Activated CD4-positive, alpha-beta T cell treated with anti-CD3 and anti-CD28 coated beads, Interleukin-2, amount 50 U/mL, for 24 hours (primary cell): ENCODE measurements at places on chromosomes 13 and 19.

DNA sequence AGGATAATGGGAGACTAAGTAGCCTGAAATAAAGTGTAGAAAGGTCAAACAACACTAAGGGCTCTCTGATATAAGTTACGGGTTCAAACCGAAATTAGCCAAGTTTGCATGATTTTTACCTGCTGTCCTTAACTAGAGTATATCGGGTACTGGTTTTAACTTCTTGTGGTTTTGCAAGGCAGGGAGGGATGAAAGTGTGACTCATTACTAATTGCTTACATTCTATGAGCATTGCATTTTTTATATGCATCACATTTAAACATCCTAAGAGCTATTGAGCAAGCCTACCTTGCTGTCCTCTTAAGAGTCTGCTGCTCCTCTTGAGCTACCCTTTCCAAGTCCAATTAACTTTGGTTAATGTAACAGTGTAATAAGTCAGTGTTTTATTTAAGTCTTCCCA is 415.4 kb downstream of the SLITRK5 start:
- DNase-seq, result no peak

GRCh38 chr13:74687442-74688182 is 553.4 kb upstream of the KLF12 start:
- DNase-seq, result no peak

DNA sequence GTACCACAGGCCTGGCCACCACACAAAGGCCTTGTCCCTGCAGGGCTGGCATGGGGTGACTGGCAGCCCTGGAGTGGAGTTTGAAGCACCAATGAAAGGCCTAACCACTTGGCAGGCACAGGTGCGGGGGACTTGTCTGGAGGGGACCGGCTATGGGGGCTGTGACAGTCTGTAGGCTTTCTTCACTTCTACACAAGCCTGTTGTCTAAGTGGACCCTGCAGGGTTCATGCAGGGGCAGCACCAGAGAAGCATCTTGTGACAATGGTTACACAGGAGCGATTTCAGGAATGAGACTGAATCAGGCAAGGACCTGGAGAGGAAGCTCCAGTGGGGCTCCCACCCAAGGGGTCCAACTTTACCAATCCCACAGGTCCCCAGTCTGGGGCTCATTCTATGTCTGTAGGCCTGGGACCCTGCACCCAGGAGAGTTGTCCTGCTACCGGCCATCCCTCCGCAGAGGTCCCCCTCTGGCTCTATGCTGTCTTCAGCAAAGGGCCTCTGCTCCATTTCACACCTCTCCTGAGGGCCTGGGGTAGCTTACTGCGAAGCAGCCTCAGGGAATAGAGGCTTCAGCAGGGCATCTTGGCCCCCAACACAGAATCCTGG is 2.3 kb upstream of the ZNF837 start:
- DNase-seq, result no peak

DNA sequence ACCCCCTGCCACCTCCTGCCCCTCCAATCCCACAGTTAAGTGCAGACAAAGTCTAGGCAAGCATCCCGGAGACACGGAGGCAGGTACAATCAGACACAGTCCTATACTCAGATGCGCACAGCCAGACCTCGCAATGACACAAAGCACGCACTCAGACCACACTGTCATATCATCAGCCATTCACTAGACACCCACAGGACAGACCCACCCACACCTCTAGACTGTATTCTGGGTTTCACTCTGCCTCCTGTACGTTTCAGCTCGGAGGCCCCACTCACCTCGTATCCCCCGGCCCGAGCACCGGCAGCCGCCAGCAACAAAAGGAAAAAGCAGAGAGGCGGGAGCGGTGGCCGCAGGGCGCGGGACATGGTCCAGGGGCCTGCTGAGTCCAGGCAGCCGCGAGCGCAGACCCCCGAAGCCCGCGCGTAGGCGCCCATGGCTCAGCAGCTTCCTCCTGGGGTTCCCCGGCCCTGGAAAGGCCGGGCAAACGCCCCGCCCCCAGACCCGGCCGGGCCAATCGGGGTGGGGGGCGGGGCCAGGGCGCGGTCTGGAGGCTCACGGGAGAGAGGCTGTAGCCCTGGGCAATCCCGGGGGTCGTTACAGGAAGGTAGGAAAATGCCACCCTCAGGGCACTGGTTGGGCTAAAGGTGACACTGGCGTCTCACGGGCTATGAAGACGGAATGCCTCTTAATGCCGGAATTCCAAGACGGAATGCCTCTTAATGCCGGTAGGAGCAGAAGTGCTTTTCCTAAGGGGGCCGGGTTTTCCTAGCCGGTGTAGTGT is at the start of the genes MAN2B1 and WDR83:
TSS of gene MAN2B1 (minus strand) at position 478 of the 784 bp plus-strand sequence. CDS start at position 437, 41 bp downstream.
TSS of gene WDR83 (plus strand) at position 543 of the 784 bp plus-strand sequence. CDS start 2,984 bp downstream, outside the sequence.
- peak; percentile 61 for DNase-seq

DNA sequence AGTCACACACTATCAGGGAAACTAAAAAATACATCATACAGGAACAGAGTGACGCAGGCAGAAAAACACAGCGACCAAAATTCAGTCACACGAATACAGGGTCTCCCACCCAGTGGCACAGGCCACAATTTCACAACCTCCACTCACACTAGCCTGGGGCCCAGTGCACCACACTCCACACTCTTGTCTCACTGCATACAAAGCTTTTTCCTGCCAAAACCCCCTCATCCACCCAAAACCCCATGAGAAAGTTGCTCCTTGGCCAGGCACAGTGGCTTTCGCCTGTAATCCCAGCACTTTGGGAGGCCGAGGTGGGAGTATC is 1.2 kb downstream of the S1PR5 start:
- no peak for DNase-seq

- no peak for DNase-seq
These were observed 8.0 kb downstream of the RPL36 start for GRCh38 chr19:5697890-5698634.

DNA sequence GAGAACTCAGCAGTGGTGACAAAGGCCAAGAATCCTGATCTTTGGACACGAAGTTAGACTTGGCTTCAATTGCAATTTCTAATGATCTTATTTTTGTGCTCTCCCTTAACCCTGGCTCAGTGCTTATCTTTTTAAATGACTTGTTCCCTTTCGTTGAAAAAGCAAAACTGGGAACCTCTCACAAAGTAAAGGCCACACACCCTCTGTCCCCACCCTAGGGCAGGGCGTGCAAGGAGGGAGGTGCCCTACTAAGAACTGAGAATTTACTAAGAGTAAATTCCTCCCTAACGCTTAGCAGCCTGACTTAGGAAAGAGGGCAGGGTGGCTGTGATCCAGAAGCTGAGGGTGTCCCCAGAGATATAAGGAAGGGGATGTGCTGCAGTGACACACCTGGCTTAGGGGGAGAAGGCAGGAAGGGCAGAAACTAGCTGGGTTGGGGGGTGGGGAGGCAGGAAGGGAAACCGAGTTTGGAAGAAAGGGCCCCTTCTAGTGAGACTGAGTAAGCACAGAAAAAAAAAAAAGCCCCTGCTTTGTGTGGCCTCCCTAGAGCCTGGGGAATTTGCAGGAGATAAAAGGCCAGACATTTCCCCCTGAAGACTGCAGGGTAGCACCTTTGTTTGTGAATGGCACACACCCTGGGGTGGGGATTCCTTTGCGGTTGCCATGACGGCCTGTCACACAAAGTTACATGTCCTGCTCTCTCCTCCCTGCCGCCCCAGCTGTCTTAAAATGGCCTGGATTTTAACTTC is 435.1 kb downstream of the EFNB2 start:
- no peak for DNase-seq

GRCh38 chr13:114067381-114067885 is 65.0 kb downstream of the RASA3 start:
- peak; percentile 21 for DNase-seq

DNA sequence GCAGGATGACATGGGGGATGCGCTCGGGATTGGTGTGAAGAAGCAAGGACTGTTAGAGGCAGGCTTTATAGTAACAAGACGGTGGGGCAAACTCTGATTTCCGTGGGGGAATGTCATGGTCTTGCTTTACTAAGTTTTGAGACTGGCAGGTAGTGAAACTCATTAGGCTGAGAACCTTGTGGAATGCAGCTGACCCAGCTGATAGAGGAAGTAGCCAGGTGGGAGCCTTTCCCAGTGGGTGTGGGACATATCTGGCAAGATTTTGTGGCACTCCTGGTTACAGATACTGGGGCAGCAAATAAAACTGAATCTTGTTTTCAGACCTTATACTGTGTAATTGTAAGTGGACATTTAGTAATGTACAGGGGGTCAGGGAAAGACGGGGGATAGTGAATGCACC is 7.0 kb downstream of the KLK2 start:
- DNase-seq, result no peak

GRCh38 chr13:39410096-39410901 is 192.7 kb downstream of the LHFPL6 start:
- DNase-seq, result no peak

DNA sequence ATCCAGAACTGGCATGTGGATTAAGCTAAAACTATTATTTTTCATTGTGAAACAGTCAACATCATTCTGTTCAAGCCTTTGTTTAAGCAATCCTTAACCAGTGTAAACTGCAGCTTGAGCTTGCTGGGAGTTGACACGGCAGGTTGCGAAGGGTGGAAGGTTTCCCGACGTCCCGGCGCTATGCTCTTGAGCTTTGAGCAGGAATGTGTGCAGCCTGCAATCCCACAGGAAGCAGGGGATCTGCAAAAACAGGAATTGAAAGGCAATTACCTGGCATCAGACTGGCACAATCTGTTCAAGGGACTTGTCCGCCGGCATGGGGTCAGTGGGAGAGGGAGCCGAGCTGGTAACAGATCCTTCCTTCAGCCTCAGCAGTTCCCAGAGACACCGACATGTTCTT is 586.7 kb upstream of the SGCG start:
- DNase-seq, result no peak

GRCh38 chr19:14979476-14980255 is at the start of gene SLC1A6:
Gene SLC1A6 (minus strand): TSS chr19:14979864. CDS start chr19:14972910, 6,954 bp downstream.
- no peak for DNase-seq

- DNase-seq, result no peak
These were observed 11.3 kb downstream of the DDX39A start for GRCh38 chr19:14407605-14408484.

DNA sequence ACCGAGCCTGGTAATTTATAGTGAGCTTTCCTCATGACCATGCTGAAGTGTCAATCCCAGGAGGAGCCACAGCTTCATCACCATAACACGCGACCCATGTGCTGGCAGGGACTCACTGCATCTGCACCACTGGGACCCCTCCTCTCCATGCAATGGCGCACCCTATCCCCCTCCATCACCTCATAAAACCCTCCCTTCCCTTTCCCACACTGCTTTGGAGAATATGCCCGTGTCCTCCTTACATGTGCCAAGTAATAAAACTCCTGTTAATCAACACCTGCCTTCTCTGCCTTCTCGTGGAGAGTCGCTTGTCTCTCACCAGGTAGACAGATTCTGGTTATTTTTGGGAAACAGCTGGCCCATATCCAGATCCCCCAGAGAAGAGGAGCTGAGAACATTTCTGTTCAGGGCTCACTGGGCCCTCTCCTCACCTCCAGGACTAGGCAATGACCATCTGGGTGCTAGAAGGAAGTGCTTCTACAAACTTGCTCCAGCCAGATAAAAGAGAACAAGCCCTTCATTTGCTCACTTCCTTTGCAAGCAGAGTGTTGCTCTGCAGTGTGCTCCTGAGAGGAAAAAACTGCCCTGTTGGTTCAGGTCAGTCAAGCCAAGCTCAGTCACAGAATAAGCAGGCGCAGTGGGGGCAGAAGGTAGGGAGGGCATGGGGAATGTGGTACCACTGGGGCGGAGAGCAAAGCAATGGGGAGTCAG is 894.3 kb downstream of the UQCRFS1 start:
- DNase-seq, result no peak

GRCh38 chr13:112592647-112593046 is 4.7 kb upstream of the TUBGCP3 start:
- no peak for DNase-seq

GRCh38 chr19:35293363-35293739 is 1.4 kb downstream of the MAG start:
- DNase-seq, result no peak

DNA sequence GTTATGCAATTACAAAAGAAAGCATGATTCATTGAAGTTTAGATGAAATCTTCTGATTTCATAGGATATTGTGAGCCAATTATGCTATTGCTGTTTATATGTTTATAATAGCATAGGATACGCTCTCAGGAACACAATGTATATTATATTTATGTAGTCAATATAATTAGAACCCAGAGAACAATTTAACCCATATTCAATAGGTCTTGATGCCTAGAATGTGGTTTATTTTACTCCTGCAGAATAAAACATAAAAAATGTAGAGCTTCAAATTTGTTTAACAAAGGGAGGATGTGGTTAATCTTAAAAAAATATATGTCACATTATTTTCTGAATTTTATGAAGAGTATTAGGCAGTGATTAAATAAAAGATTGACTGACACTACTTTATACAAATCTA is 380.8 kb upstream of the SPRY2 start:
- no peak for DNase-seq

GRCh38 chr19:46784262-46785053 is 3.9 kb downstream of the SLC1A5 start:
- peak; percentile 49 for DNase-seq

DNA sequence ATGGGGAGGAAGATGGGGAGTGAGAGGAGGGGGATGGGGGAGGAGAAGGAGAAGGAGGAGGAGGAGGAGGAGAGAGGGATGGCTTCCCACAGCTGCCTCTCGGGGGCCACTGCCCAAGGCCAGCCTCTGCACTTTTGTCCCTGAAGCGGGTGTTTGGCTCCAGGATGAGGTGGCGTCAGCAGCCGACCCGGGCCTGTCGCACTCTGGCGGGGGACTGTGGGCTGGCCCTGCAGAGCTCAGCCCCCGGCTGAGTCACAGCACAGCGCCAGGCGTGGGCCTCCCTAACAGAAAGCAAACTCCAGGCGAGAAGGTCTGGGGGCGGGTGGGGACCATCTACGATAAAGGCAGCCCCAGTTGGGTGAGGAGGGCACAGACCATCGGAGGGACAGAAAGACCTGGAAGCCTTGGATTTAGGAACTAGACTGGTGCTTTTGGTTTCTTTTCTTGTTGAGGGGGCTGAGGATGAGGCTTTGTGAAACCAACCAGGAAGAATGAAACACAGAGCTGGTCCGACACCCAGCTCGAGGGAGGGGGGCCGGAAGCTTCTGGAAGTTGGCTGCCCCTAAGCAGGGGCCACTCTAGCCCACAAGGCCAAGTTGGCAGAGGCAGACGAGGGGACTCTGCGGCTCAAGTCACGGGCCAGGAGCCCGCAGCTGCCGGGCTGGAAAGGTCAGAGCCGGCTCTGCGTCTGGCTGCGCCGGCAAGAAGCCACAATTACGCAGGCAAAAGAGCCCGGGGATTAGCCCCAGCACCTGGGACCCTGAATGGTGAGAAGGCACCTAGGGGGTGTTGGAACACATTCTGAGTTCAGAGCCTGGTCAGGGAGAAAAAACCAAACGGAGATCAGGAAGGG is 18.2 kb downstream of the LSM4 start:
- no peak for DNase-seq

DNA sequence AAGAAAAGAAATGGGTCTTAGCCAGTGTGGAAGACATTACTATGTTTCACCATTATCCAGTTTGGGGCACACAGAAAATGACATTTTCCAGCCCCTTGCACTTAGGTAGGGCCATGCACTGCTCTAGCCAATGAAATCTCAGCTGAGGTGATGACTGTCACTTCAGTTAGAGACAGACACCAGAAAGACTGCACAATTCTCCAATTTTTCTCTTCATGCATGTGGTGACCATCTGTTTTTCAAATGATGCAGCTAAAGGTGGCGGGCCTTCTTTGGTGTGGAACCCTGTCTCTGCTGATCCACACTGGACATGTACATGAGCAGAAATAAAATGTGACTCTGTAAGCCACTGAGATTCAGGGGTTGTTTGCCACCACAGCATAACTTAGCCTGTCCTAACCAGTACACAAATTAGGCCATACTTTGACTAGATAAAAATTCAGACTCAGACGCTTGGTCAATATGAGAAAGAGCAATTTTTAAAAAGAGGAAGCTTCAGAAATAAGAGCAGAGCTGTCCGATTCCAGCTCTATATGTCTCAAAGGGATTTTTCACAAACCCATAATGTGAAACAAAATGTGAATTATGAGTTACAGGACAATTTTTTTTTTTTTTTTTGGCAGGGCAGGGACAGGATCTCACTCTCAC is 6.7 kb downstream of the ZNF565 start:
- no peak for DNase-seq
